Mucosa of gallbladder (tissue), 1 donor: ENCODE measurements at places on chromosomes 4 and X. TPM values are rescaled to one million over a fixed set of nuclear protein-coding genes. Genes with fewer than 3 reads are reported as not detected.

DNA sequence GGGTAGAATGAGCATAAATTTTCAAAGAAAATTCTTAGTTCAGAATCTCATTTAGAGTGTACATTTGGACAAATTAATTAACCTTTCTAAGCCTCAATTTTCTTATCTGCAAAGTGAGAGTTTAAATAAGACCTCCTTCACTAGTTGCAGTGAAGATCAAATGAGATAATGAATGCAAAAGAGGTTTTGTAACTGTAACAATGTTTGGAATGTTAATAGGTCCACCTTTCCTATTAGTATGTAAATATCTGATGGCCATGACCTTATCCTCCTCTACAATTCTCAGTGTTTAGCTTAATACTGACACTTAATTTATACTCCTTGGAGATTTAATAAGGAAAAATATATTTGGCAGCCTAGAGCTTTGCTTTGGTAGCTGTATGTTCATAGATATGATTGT lies 138.8 kb downstream of the GABRG1 start:
- DNase-seq, result no peak

DNA sequence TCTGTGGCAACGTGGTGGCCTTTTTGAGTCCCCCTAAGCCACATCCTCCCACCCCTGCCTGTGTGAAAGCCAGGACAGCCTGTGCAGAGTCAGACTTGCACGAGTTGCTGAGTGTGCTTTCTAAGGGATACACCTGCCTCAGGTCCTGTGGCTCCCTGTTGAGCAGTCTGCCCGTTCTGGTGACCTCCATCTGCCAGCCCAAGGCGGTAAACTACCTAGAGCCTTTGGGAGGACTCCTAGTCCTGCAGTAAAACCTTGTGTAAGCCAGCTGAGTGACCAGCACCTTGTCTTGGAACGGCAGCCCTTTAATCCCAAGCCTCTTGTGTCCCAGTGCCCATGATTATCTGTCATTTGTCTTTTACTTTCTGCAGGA lies 69.3 kb downstream of the NBDY start:
- peak; percentile 7 for DNase-seq

DNA sequence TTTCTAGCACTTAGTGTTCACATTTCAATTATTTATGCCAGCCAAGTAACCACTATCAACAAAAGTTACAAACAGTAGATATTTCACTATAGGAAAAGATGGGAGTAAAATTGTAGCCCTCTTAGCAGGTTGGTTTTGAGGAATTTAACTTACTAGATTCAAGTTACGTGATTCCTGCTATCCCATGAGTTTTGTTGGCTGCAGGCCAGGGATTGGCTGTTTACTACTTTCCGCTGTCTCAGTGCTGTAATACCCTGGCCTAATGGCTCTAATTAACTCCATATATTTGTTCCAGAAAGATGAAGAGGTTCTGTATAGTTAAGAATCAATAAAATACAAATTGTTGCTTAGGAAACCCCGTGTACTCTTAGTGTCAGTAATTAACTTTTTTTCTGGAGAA lies 55.5 kb upstream of the MAGED1 start:
- DNase-seq, result peak; percentile 32

The FAM9C gene
- total RNA-seq, result not detected

The OPRPN gene
- total RNA-seq, result not detected

DNA sequence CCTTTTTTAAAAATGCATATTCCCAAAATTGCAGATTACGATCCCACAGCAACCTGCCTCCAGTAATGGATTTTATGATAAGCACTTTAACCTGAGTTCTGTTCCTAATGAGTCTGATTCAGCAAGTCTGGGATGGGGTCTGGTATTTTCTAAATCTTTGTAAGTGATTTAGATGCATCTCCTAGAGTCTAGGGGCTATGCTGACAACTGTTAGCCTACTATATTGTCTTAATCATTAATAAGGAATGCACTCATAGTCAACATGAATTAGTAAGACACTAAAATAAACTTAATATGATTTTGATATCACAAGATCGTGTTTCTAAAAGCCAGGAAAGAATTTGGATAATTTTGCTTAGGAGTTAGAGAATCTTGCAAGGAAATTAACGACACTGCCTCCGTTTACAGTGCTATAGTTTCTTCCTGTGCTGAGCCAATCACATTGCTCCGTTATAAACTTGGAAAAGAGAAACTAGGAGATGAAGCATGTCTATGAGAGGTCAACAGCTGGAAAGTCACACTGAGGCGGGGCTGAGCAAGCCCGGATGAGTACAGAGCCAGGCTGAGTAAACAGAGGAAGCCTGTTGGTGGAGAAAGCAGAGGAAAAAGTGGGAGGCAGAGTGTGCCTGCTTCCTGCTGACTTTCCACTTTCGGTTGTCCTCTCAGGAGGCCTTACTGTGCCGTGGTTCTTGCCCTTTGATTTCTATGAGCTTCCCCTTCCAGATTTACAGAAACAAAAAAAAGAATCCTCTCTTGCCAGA lies 5.4 kb downstream of the SCARB2 start:
- peak; percentile 84 for DNase-seq

GRCh38 chr4:108116423-108117168 lies 52.1 kb downstream of the LEF1 start:
- no peak for DNase-seq

GRCh38 chr4:112519689-112520597 lies 4.0 kb upstream of the NEUROG2 start:
- no peak for DNase-seq

DNA sequence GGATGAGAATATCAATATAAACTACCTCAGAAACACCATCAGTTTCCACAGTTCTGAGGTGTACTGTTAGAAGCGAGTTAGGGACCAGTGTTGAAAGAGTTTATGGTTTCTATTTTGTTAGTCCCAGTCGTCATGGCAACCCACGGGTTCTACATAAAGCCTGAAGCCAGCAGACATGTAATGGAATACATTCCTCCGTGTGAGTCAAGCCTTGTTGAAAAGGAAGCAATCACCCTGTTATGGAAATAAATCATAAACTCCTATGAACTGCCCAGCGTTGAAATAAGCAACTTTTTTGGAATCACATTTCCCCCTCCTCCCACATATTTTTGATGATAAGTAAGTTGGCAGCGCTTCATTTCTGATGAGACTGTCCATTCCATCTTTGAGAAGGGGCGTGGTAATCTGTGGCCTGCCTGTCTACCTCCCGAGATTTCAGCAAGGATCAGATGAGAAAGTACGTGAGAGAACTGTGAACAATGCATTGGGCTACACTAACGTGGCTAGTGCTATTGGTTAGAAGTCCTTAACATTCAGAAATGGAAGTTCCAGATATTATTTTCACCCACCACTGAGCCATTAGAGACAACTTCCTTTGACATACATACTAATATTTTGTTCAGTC lies 40.4 kb upstream of the PDHA1 start:
- no peak for DNase-seq

The PPP4R3C gene
- total RNA-seq, result not detected

DNA sequence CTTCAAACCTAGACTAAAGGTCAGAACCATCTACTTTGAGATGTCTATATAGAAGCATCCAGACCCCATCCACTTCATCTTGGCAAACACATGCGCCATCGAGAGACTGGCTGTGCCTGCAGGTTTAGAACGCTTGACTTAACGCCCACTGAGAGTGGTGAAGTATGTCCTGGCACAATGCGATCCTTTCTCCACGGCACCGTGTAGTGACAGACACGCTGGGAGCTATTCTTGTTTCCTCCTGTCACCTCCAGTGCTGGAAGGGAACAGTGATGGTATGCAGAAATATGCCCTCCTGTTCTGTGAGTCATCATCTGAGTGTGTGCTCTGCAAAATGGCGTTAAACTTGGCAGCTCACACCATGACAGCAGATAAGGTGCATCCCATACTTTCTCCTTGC lies 330.2 kb downstream of the NLGN4X start:
- no peak for DNase-seq

- no peak for DNase-seq
These were observed 58.0 kb downstream of the RHOH start for GRCh38 chr4:40254608-40255392.

GRCh38 chr4:128818442-128818841 lies 8.9 kb downstream of the JADE1 start:
- no peak for DNase-seq

The ARHGAP10 gene
- total RNA-seq, result 52.2 TPM

DNA sequence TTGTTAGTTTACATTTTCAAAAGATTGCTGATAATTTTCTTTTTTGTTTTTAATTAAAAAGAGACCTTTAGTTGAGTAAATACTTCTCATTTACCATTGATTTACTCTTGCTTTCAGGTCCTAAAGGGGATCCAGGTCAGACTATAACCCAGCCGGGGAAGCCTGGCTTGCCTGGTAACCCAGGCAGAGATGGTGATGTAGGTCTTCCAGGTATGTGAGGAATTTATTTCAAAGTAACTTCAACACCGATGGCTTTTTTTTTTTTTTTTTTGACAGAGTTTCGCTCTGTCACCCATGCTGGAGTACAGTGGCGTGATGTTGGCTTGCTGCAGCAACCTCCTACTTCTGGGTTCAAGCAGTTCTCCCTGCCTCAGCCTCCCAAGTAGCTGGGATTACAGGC lies 135.1 kb downstream of the IRS4 start:
- DNase-seq, result no peak

DNA sequence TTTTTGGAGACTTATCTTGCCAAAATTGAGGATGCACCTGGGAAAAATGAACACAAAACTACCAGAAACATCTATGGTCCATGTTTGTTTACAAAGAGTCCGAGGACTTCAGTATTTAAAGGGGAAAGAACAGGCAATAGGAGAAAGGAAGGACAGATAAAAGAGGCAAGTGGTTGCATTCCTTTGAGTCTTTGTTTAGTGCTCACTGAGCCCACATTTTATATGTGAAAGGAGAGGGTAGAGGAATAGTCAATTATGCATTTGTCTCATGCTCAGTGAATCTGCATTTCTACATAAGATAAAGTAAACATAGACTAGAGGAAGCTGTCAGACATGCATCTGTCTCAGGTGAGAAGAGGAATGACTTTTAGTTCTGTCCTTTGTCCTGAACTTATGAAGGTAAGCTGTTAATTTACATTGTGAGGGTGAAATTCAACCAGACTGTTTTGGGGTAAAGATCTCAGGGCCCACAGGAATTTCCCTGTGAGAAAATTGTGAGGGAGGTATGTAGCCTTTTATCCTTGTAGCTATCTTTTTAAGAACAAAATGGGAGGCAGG lies 4.5 kb downstream of the DMP1 start:
- DNase-seq, result no peak

DNA sequence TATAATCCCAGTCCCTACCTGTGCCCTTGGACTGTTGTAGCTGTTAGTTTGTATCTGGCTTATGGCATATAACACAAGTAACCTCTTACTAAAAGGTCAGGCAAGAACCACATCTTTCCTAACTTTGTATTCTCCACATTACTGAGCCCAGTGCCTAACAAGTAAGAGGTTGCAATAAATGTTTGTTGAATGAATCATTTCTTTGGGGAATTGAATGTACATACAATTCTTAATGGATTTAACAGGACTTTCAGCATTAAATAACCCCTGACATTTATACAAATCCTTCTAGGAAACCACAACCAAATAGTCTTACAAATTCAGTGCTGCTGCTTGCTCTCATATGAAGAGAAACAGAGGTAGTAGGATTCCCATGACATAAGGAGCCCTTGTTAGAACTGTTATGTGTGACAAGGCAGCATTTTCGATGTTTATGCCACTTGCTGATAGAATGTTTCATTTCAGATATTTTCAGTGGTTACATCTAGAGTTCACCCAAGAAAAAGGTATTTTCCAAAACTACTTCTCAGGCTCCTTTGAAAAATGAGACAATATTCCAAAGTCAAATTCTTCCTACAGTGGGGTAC lies 62.0 kb downstream of the MBNL3 start:
- DNase-seq, result no peak

GRCh38 chr4:26175006-26175786 lies 145.6 kb upstream of the RBPJ start:
- DNase-seq, result no peak

The F11 gene
- 23.9 TPM for total RNA-seq

GRCh38 chrX:133454491-133454914 lies 39.2 kb upstream of the GPC4 start:
- no peak for DNase-seq

GRCh38 chr4:148054275-148054674 lies 322.4 kb downstream of the ARHGAP10 start:
- DNase-seq, result no peak

The SRPX2 gene
- 9.2 TPM for total RNA-seq

The ZRSR2 gene
- total RNA-seq, result 11.7 TPM

DNA sequence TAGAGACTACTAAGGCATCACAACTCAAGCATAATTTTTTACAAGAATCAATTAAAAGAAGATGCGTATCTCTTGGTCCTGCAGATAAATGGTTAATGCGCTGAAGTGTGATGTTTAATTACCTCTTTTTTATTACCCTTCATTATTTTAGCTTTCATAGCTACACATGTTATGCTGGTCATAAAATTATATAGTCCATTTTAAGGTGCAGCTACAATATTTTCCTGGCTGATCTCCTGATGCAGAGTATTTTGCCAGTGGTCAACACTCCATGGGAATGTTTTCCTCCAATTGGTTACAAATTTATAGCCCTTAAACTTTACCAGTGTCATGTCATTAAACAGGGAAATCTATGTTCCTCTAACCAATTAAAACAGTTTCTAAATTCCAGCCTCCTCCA lies 1617.2 kb downstream of the PCDH7 start:
- DNase-seq, result no peak

- DNase-seq, result no peak
These were observed 9.0 kb downstream of the COX7B2 start for GRCh38 chr4:46900082-46900481.

The GAGE12F gene
- total RNA-seq, result 0.86 TPM

- DNase-seq, result no peak
These were observed 12.4 kb upstream of the TDO2 start for GRCh38 chr4:155891058-155891457.

- no peak for DNase-seq
These were observed 116.2 kb downstream of the GATB start for GRCh38 chr4:151644622-151645021.

- DNase-seq, result no peak
These were observed 211.6 kb upstream of the TAPT1 start for GRCh38 chr4:16437836-16438235.

The RTL9 gene
- 0.17 TPM for total RNA-seq

DNA sequence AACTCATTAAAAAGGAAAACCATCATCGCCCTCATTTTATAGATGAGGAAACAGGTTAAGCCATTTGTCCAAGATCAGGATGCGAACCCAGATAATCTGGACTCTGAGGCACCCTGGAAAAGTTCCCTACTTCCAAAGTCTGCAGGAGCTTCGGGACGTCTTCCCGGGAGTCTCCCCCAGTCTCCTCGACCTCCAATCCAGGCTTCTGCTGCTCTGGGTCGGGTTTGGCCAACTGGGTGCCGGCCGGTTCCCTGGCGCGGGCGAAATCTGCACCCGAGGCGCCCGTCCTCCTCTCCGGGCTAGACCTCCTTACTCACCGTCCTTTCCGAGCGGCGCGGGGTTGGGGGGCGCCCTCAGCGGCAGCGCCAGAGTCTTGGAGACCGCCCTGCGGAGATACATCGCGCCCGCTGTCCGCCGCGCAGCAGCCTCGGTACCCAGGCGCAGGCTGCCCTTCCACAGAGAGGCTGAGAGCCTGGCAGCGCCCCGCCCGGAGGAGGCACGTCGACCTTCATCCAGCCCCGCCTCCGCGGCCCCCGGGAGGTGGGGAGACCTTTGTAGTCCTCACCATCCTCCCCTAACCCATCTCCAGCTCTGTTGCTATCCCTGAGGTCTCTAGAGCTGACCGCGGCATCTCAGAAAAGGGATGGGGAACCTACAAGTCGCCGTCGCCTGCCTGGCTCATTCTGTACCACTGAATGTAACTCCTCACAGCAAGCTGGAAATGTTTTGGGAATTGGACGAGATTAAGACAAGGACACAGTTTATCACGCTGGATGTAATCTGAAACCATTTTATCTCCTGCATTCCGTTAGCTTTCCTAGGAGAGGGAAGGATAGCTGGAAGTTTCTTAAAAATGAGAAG lies at the start of gene MGARP:
TSS of gene MGARP (minus strand) at position 466 of the 861 bp plus-strand sequence. CDS start at position 399, 67 bp downstream.
- DNase-seq, result no peak
